ENCODE measurements at places on chromosomes 11 and 22.

GRCh38 chr11:134578807-134579723, 167.0 kb upstream of the B3GAT1 start:
- no peak for DNase-seq

DNA sequence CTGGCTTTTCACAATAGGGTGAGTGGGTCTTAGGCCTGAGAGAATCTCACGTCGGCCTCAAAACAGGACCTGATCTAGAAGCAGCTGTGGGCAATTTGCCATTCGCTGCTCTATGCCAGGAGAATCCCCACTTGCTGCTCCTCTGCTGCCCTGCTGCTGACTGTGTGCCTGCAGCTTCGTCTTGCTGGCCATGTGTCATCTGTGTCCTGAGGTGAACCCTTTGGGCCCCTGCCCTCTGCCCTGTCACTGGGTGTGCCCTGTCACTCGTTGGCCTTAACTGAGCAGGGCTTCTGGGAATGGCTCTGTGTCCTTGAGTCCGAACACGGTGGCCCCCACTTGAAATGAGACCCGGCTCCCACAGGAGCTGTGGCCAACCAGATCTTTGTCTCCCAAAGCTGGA, 6.2 kb downstream of the NAA40 start:
- DNase-seq = no peak

DNA sequence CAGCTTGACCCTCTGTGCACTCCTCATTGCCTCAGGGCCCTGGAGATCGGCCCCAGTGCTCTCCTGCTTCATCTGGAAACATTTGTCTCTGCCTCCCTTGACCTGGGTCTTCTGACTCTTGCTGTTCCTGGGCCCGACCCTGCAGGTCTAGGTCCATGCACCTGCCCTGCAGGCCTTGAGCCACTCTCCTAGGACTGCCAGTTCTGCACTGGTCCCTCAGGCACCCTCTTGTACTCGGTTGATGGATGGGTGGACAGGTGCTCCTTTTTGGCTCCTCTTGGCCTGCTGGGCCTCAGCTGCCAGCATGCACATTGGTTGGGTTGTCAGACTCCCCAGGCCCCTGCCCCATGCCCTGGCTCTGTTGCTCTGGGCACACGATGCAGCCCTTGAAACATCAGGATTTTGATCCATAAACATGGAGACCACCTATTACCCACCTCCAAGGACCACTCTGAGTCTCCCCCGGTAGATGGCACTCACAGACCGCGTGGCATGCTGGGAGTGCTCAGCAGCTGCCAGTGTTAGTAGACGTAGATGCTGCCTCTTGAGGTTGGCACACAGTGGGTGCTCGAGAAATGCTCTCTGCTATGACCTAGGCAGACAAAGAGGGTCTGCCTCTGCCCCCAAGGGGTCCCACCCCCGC, 20.2 kb upstream of the ACR start:
- no peak for DNase-seq

DNA sequence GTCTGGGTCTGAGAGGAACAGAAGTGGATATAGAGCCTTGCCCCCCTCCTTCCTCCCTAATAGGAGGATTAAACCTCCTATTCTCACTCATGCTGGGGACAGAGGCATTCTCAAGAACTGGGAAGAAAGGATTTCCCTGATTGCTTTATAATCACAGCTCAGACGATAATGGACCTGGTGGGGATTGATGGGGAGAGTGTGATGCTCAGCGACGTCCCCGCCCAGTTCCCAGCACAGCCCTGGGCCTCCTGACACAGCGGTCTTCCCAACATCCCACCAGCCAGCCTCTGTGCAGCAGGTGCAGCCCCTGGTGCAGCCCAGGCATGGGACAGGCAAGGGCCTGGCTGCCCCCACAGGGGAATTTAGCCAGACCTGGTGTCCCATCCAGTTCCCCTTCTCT, 28.4 kb downstream of the TRIM29 start:
- DNase-seq = no peak

DNA sequence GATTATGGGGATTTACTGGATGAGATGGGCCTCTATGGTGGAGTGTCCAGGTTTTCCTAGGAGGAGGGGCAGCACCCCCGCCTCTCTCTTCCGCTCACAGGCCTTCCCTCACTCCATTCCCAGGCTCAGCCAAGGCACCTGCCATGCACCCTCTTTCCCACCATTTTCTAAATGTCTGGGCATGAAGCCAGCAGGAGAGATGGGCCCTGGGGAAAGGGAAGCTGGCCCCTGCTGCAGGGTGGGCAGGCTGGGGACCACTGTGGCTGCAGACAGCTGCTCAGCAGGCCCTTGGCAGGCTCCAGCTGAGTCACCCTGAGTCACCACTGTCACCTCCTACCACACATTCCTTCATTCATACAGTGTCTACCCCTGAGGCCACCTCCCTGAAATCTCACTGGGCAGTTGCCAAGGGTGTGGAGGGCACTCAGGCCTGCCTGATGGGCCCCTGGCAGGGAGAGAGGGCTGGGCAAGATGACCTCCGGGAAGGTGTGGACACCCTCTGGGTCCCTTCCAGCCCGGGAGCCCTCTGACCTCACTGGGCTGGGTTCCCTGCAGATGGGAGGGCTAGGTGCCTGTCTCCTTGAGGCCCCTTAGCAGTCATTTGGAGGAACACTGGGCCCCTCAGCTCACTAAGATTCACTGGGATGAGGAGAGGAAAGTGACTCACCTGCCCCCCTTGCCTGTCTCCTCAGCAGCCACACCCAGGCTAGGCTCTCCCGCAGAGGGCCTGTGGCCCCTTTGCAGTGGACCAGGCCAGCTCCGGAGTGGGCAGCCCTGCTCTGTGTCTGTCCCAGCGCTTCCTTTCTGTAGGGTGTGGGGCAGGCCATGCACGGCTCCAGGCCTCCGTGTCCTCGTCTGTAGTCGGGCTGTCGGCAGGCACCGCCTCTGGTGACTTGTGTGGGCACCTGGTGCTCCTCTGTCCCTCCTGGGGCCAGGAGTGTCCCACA, 7.8 kb downstream of the MYEOV start:
- no peak for DNase-seq

DNA sequence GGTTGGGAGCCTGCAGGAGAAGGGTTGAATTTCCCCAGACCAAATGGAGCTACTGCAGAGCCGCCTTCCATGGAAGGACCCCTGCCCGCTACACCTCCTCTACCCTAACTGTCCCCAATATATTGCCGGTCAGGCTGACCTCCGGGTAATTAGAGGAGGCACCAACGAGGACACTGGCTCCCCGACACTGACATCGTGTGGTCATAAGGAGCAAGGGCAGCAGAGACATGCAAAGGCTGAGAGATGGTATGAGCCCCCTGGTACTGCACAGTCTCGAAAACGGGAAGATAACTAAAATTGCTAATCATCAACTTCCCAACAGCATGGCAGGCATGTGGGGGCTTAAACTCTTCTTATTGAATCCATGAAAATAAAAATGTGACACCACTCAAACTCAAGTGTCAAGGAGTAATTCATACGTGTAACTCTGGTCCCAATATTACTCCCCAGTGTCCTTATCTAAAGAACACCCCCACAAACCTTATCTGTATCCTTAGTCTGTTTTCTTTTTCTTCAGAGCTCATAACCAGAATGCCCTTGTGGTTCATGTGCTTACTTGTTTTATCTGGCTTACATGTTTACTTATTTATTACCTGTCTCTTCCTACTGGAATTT, 4.4 kb downstream of the CAVIN3 start:
- peak; percentile 28 for DNase-seq

All from NCI-H1436 (cell line).